ENCODE measurements at places on chromosomes 3 and 15.

DNA sequence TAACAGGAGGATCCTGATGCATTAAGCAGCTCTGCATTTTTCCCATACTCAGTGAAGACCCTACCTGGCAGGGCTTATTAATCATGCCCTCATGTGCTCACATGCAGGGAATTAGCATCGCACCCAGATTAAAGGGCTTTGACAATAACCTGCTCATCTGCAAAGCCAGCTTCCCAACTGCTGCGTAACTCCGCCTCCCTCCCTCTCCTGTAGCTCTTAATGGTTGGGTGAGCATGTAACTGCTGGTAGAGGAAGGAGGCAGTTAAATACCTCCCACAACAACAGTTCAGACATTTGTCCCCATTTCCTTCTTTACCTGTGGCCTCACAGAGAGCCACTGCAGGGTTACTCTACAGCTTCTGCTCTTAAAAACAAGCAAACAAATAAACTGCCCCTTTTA is 203.6 kb upstream of the WNT5A start:
- no peak for DNase-seq

GRCh38 chr3:161108840-161109239 is 3.7 kb upstream of the B3GALNT1 start:
- DNase-seq: peak; percentile 24

DNA sequence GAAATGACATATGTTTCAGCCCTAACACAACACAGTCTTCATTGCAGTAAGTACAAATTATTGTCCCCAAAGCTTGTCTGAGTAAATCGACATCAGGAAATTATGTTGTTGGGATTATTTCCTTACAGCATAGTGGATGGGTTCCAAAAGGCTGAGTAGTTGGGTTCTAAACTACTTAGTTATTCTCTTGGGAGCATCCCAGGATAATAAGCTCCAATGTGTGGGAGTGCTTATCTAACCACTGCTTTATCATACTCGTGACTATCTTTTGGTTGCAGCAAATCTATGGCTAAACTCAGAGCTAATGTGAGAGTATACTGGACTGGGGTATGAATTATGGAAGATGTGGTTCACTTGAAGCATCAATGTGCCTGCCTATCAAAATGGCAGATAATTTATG is 128.5 kb downstream of the RBMS3 start:
- peak; percentile 3 for DNase-seq

DNA sequence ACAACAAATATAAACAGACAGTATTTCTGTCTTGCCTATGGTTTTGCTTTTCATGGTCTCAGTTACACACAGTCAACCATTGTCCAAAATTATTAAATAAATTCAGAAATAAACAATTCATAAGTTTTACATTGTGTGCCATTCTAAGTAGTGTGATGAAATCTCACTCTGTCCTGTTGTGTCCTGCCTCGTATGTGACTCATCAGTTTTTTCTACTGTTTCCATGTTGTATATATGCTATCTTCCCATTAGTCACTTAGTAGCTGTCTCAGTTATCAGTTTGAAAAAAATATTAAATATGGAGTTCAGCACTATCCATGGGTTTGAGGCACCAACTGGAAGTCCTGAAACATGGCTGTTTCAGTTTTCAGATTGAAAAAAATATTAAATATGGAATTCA is 282.4 kb upstream of the GRM7 start:
- DNase-seq: peak; percentile 26

DNA sequence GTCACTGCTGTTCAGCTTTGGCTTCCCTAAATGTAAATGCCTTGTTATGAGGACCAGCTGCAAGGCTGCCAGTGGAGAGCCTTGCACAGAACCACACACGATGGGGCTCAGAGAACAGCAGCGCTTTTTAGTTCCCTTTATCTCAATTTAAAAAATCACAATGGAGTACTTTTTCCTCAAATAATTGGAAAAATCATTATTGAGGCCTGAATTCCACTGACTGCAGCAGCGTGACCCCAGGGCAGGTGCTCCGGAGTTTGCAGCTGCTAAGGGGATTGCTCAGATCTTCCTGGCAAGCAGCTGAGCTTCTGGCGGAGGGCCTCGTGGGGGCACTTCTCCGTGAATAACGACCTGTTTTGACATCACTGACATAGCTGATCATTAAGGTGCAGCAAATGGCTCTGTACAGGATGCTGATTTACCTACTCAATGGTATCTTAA is 245.6 kb upstream of the TRIM42 start:
- no peak for DNase-seq

GRCh38 chr3:140449413-140450256 is 228.2 kb upstream of the TRIM42 start:
- DNase-seq: peak; percentile 59

- DNase-seq: peak; percentile 58
Measured at GRCh38 chr3:154334973-154335420, 10.7 kb upstream of the DHX36 start.

- no peak for DNase-seq
Measured at GRCh38 chr3:175475765-175476164, 616.6 kb downstream of the NAALADL2 start.

GRCh38 chr3:46667061-46667621 is 26.3 kb downstream of the ALS2CL start:
- no peak for DNase-seq

DNA sequence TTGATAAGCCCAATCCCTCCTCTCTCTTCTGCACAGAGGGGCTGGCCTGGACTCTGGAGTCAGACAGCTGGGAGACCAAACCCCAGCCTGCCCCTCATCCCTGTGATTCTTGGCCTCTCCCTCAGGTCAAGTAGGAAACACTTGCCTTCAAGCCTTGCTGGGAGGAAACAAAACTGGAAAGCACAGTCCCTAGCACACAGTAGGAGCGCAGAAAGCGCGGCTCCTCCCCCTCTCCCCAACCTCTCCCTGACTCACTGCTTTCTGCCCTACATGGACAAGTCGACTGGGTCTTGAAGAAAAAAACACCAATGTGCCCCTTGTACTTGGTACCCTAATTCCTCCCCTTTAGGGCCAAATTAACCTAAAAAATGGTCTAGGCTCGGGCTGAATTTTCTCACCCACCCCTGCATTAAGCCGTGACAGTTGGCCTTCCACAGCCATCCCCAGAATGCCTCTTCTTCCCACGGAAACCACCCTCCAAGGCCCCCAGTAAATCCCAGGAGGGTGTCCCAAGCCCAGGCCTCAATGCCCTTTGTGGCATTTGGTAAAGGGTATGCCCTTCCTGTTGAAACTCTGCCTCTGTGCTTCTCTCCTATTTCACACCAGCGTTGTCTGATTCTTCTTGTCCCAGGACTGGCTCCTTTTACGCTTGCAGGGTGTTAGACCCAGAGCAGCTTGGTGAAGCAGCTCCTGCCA is 11.3 kb upstream of the RAF1 start:
- DNase-seq: no peak

DNA sequence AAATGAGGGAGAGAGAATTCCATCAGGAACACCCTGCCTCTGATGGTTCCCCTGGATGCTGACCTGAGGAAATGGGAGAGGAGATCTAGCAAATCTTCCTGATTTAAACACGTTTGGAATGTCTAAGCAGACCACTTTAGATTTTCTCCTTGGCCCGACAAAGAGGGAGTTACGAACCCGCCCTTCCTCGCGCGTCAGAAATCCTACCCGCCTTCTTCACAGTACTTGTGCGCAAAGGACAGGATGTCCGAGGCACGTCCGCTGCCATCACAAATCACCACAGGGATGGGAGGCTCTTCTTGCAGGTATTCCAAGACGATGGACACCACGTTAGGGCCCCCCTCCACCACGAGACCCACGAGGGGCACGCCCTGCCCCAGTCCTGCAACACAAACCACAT is 38.6 kb downstream of the TRPM1 start:
- no peak for DNase-seq

GRCh38 chr15:78837543-78837942 is 26.3 kb upstream of the ADAMTS7 start:
- no peak for DNase-seq

DNA sequence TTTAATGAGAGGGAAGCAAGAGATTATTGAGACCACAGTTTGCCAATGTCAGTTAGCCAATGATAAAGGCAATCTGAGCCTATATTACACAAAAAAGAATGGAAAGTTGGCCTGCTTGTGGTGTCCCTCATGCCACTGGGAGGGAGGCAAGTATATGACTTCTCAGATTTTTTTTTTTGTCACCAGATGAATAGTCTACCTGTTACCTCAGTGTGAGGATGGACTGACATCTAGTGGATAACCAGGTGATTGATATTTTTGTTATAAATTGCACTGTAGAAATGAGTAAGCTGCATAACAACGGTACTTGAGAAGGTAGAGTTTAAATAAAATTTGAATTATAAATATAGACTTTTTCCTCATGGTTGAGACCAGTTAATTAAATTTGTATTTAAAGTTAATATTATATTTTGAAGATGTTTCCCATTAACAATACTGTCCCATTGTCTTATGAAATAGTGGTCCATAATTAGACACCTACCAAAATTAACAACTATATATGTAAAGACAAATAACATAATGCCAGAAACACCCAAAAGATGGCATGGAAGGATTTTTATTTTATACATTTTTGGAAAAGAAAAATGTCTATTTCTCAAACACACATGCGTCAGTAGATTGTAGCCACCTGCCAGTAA is 237.8 kb upstream of the GADL1 start:
- DNase-seq: peak; percentile 68

- DNase-seq: no peak
Measured at GRCh38 chr3:192655040-192655439, 72.3 kb downstream of the FGF12 start.

GRCh38 chr15:25054943-25055342 is 100.2 kb downstream of the SNRPN start:
- DNase-seq: no peak

DNA sequence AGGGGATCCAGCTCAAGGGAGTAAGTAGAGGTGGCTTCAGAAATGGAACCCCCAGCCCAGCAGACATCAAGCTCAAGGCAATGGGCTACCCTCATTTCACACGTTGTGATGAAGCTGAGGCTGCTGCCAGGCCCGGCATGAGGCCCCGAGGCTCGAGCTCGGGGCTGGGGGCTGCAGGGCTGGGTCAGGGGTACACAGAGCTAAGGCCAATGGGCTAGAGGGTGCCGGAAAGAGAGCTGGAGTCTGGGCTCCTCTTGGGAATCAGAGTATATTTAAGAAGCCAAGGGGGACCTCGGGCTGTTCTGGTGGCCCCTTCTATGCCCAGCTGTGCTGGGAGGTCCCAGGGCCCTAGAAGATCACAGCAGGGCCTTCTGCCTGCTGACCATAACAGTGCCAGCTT is 7.4 kb downstream of the PRSS50 start:
- DNase-seq: no peak

GRCh38 chr15:70576276-70576675 is 187.1 kb downstream of the UACA start:
- no peak for DNase-seq

DNA sequence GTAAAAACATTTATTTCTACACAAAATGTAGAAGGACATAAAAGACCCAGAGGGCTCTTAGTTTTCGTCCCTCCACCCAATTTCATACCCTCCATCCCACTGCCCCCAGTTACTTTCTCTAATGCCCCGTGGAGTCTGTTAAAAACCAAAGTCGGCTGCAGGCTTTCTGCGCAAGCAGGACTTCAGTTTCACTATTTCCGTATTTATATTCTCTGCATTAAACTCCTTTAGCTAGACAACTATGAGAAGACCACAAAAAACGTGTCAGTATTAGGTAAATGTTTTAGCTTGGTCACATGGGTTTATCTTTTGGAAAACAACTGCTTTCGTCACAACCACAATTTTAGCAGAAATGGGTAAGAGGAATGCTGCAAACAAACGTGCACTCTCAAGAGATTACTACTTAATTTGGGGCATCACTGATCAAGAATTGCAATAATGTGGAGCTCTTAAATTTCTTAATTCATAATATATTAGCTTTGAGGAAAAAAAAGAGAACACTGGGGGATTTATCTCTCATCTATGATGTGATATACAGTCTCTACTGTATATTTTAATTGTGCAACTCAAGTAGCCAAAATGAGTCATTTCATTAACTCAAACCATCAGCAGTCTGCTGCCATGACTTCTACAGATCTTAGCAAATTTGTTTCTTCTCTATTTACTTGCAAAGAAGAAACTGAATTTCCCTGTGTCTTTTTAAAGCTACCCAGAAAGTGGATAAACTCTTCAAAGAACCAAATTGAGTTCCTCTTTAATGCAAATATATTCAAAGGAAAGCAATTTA is 740 bp upstream of the NSMCE3 start:
- DNase-seq: peak; percentile 48

DNA sequence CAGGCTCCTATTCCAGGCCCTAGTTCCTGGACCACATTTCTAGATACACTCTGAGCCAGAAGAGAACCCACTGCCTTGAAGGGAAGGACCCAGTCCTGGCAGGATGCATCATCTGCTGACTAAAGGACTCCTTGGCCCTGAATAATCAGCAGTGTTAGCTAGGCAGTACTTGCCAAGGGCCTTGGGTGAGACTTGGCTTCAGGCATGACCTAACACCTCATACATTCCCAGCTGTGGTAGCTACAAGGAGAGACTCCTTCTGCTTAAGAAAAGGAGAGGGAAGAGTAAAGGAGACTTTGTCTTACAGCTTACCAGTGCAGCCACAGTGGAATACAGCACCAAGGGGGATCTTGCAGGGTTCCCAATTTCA is 26.4 kb downstream of the PEAK1 start:
- no peak for DNase-seq

- no peak for DNase-seq
Measured at GRCh38 chr15:82914396-82914795, 38.1 kb downstream of the HOMER2 start.

DNA sequence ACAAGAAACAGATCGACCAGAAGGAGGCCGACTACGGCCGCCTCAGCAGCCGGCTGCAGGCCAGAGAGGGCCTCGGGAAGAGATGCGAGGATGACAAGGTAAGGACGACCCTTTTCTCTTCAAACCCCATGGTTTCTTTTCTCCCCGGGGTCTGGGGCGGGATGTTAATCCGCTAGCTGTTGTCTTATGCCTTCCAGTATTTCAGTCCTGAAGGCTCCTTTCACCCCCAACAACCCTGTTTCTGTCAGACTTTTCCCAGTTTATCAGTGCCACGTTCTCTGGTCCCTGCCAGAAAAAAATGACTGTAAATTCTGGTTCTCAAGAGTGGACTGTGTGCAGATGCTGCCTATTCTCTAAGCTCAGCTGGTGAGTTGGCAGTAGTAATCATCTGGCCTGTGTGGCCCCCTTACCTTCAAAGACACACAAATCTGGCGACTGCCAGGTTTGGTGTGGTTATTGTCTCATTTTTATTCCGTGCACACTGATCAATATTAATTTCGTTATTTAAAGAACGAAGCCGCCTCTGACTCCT is 806 bp downstream of the GOLM2 start:
- DNase-seq: no peak

DNA sequence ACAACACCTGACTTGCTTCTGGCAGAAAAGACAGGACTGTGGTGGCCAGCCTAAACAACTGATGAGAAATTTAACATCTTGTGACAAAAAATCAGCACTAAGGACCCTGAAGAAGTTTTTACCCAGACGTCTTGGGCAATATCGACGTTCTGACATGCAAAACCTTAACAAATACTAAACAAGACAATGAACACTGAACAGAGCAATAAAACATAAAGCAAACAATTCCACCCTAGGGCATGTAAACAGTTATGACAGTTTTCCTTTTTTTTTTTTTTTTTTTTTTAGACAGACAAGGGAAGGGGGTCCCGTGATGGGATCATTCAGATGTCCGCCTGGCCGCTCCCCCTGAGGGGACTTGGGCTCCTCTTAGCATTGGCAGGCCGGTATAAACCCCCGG is 738.0 kb downstream of the SI start:
- no peak for DNase-seq

Measured in OCI-M1 (cell line).